ENCODE measurements at places on chromosomes 13 and 19.

- no peak for DNase-seq
These were observed 2.4 kb downstream of the TIMM13 start for GRCh38 chr19:2424686-2425621.

DNA sequence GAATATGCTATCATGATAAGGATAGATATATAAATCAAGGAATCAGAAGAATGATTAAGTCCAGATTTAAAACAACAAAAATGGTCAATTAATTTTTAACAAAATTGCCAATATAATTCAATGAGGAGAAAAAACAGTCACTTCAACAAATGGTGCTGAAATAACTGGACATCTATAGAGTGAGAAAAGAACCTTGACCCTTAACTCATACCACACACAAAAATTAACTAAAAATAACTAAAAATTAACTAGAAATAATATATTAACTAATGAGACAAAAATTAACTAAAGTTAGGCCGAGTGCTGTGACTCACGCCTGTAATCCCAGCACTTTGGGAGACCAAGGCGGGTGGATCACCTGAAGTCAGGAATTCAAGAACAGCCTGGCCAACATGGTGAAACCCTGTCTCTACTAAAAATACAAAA is 9.5 kb downstream of the LGALS7 start:
- no peak for DNase-seq

GRCh38 chr13:76796851-76797250 is 89.4 kb downstream of the KCTD12 start:
- DNase-seq: no peak

GRCh38 chr13:71828117-71828516 is 38.9 kb downstream of the DACH1 start:
- no peak for DNase-seq

DNA sequence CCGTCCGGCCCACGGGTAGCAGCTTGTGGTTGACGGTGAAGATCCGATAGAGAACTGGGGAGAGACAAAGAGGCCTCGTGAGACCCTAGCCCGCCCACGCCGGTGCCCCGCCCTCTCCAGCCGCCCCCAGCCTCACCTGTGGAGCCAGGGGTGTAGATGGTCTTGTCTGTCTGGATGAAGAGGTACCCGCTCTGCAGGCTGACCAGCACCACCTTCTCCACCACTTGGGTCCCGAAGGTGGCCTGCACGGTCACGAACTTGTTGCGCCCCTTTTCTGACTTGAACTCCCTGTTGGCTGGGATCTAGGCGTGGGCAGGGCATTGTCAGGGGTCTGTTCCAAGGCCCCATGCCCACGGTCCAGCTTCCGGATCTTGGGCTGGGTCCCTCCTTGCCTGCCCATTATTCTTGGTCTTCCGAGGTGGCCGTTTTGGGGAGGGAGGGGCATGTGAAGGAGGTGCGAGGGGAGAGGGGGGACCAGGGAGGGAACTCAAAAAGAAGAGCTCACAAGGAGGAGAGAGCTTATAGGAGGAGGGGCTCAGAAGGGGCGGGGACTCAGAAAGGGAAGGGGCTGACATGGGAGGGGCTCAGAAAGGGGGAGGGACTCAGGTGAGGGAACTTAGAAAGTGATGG is 2.2 kb downstream of the C3 start:
- no peak for DNase-seq

GRCh38 chr13:70249332-70250064 is 141.2 kb upstream of the KLHL1 start:
- no peak for DNase-seq

DNA sequence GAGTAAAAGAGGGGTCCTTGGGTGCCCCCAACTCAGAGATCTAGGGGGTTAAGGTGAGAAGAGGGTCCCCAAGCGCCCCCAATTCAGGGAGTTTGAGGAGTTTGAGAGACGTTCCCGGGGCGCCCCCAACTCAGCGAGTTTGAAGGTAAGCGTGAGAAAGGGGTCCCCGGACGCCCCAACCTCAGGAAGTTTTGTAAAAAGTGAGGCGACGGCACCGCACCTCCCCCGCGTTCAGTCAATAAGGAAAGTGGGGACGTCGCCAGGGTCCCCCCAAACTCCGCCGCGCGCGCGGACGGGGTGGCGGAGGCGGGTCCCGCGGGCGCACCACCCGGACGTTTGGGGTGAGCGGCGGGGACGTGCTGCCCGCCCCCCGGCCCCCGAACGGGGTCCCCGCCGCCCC is 353 bp downstream of the RFX2 start:
- DNase-seq: no peak

GRCh38 chr13:107993239-107993949 is 221.9 kb downstream of the LIG4 start:
- no peak for DNase-seq

- no peak for DNase-seq
These were observed 32.8 kb downstream of the ATP11A start for GRCh38 chr13:112722433-112723263.

GRCh38 chr13:97112446-97113152 is 109.5 kb upstream of the MBNL2 start:
- DNase-seq: no peak

DNA sequence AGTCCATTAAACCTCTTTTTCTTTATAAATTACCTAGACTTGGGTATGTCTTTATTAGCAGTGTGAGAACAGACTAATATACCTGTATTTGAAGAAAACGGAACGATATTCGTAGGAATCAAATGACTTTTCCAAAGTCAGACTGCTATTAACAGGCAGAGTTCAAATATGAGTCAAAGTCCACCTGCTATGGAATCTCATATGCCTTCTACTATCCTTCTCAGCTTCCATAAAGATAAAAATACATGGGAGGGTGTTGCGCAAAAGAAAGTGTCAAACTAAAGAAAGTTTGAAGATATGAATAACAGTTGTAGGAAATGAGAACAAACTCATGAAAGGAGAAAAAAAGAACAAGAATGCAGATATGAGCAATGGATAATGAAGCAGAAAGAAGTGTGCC is 704.6 kb downstream of the EFNB2 start:
- DNase-seq: no peak

- DNase-seq: no peak
These were observed 126.7 kb downstream of the STARD13 start for GRCh38 chr13:33158816-33159215.

DNA sequence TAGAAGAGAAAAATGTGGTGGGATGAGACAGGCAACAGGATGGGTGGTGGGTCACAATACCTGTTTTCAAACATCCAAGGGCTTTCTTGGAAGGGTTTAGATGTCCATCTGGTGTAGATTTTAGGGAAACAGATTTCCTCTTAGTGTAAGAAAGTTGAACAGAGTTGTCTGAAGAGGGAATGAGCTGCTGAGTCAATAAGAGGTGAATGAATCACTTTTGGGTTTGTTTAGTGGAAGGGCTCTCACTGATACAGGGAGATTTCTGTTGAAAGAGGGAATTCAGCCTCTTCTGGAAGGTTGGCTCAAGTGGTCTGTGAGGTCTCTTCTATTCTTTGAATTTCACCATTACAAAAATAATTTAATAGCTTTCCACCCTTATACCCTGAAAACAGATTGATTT is 54.6 kb downstream of the LACC1 start:
- no peak for DNase-seq

DNA sequence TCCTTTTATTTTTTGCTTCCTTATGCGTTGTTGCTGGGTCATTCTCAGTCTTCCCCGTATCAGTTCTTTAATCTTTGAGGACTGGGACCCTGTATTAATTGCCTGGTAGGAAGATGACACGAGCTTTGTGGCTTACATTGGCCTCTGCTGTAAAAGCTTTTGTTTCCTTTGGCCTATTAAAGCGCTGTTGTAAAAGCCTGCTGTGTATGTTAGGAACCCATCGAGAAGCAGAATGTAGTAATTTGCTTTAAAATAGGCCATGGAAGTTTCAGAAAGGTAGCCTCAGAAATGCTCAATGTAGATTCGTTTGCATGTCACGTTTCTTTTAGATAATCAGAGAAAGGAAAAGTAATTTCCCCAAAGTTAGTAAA is 257.5 kb upstream of the STARD13 start:
- no peak for DNase-seq

- DNase-seq: no peak
These were observed 17.9 kb upstream of the CACTIN start for GRCh38 chr19:3644351-3645066.

GRCh38 chr19:44640518-44640917 is 3.2 kb upstream of the PVR start:
- no peak for DNase-seq

GRCh38 chr19:54168174-54168917 is 4.6 kb downstream of the TMC4 start:
- peak; percentile 90 for DNase-seq

- DNase-seq: no peak
These were observed 1674.2 kb downstream of the PCDH9 start for GRCh38 chr13:65555962-65556361.

DNA sequence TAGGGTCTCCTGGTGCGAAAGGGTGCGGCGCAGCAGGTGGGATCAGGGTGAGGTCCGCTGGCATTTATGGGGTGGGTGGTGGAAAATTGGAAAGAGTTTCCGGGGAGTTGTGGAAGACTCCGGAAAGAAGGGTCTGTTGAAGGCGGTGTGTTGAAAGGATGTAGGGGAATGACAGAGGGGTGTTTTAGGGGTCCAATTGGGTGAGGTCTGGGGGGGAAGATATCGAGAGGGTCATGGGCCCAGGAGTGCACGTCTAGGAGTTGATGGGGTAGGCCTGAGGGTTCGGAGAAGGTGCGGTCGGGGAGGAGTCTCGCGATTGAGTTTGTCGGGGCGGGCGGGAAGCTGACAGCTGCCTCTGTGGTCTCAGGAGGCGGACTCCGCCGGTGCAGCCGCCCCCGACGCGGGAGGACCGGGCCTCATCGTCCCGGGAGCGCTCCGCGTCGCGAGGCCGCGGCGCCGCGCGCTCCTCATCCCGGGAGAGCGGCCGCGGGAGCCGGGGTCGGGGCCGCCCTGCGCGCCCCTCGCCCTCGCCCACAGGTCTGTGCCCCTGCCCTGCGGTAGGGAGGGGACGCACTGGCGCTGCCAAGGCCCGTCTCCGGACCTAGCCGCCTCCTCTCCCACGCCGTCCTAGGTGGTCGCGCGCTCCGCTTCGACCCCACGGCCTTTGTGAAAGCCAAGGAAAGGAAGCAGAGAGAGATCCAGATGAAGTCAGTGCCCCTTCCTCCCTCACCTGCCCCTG is 7.0 kb downstream of the PGLYRP1 start:
- no peak for DNase-seq

- DNase-seq: no peak
These were observed 4.8 kb downstream of the ISYNA1 start for GRCh38 chr19:18433015-18433691.

- no peak for DNase-seq
These were observed 6.8 kb downstream of the DCUN1D2 start for GRCh38 chr13:113483504-113484293.

- DNase-seq: no peak
These were observed 33.0 kb downstream of the IL12RB1 start for GRCh38 chr19:18053576-18054219.

DNA sequence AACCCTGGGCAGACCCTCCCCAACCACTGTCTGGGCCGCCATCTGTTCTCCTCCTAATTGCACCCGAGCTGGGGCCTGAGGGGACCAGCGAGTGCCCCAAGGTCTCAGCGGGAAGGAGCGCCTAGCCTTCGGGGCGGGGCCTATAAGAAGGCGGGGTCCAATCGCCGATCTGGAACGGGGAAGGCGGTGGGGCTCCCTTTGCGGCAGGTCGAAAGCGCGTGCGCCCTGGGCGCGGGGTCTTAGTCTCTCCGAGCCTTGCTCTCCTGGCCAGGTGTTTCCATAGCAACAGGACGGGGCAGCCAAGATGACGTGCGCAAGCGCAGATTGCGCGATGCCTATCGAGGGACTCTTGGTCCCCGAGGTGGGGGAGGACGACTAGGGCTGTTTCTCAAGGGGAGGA is 2.8 kb downstream of the MAST1 start:
- no peak for DNase-seq

DNA sequence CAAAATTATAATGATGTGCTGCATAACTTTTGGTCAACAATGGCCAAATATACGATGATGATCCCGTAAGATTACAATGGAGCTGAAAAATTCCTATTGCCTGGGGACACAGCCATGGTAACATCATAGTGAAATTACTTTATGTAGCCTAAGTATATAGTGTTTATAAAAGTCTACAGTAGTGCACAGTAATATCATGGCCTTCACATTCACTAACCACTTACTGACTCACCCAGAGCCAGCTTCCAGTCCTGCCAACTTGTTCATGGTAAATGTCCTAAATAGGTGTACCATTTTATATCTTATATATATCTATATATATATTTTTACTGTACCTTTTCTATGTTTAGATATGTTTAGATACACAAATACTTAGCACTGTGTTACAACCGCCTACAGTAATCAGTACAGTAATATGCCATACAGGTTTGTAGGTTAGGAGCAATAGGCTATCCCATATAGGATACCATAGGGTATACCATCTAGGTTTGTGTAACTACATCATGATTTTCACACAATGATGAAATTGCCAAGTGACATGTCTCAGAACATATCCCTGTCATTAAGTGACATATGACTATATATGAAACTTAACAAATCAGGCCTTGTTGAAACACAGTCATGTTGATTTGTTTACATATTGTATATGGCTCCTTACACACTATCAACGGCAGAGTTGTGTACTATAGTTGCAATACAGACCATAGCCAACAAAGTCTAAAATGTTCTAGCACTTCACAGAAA is 23.7 kb downstream of the DIS3 start:
- DNase-seq: no peak

- no peak for DNase-seq
These were observed 5.6 kb upstream of the TEX29 start for GRCh38 chr13:111314852-111315251.

DNA sequence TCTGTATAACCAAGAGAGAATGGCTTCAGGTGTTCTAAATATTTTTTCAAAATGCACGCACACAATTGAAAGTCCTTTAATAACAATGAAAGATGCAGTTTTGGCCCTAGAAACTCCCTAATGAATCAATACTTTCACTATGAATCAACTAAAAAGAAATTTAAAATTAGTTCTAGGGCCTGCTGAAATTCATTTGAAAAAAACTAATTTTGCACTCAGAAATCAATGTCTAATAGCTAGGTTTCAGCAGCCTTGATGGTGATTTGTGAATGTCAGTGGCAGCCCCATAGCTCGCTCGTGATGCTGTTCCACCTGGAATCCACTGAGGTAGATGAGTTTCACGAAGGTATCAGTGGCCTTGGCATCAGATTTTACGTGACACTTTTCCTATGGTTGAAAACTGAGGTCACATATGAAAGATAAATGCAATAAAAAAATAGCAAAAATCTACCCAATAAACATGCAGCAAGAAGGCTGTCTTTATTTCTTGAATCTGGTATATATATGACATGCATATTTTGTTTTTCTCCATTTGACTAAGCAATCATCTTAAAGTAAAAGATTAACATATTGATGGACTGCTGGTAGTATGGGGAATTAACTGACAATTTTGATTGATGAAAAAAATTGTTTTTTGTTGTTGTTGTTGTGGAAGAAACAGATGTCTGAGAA is 141.0 kb downstream of the AKAP11 start:
- DNase-seq: no peak
